ENCODE measurements at places on chromosomes 7 and 10. TPM values are rescaled to one million over a fixed set of nuclear protein-coding genes. Genes with fewer than 3 reads are reported as not detected.

DNA sequence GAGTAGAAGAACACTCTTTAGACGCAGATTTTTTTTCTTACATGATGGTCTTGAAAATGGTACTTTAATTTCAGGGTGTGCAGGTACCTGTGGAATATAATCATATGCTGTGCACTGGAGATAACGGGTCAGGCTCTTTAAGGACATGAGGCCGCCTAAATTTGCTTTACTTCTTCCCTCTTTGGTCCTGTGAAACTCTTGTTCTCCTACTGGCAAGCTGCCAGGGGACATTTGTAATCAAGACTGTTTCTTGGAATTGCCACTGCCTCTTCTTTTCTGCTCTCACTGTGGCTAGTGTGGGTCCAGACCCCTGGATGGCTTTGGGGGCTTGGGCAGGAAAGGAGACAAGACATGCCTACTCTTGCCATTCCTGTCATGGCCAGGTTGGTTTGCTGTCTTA is 146.0 kb downstream of the SND1 start:
- H3K36me3 ChIP-seq: no peaks in the 10 kb centered on the region
- H3K27ac ChIP-seq: no peak overlapping the region
- no peaks in the 10 kb centered on the region for H3K27me3 ChIP-seq
- peak; percentile 57 for DNase-seq
- H3K4me1 ChIP-seq: no peaks in the 10 kb centered on the region
- no peak overlapping the region for H3K4me3 ChIP-seq

- H3K4me3 ChIP-seq: no peak overlapping the region
- no peaks in the 10 kb centered on the region for H3K27me3 ChIP-seq
- H3K36me3 ChIP-seq: no peaks in the 10 kb centered on the region
- H3K4me1 ChIP-seq: no peaks in the 10 kb centered on the region
- H3K27ac ChIP-seq: no peak overlapping the region
- DNase-seq: no peak
Observed at GRCh38 chr10:14358886-14359573, 28.3 kb upstream of the FRMD4A start.

- H3K4me3 ChIP-seq: no peak overlapping the region
- no peak overlapping the region for H3K27ac ChIP-seq
- DNase-seq: no peak
Observed at GRCh38 chr10:59688921-59689351, 20.7 kb downstream of the SLC16A9 start.

GRCh38 chr7:99028261-99028973 is 115.5 kb downstream of the SMURF1 start:
- H3K4me3 ChIP-seq: no peak overlapping the region
- DNase-seq: no peak
- peaks cover 64% of the 10 kb centered on the region for H3K36me3 ChIP-seq
- H3K27me3 ChIP-seq: no peaks in the 10 kb centered on the region

DNA sequence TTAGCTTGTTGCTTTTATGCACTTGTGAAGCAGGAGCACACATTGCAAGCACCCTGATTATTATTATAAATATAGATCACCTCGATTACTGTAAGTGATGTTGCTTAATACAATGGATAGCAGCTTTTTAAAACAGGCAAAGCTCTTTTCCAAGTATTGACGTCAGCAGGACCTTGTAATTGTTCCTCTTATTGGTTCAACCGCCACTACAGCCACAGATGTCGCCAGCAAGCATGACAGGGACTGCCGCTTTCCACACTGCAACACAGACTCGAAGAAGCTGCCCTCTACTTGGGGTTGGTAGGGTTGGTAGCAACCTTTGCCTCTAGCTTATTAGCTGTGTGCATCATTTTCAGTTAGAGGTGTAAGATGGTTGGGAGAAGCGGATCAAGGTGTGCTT is 167.6 kb downstream of the ZNF365 start:
- no peaks in the 10 kb centered on the region for H3K36me3 ChIP-seq
- no peaks in the 10 kb centered on the region for H3K4me1 ChIP-seq
- H3K4me3 ChIP-seq: no peak overlapping the region
- H3K27me3 ChIP-seq: no peaks in the 10 kb centered on the region
- H3K27ac ChIP-seq: no peak overlapping the region
- DNase-seq: peak; percentile 23

DNA sequence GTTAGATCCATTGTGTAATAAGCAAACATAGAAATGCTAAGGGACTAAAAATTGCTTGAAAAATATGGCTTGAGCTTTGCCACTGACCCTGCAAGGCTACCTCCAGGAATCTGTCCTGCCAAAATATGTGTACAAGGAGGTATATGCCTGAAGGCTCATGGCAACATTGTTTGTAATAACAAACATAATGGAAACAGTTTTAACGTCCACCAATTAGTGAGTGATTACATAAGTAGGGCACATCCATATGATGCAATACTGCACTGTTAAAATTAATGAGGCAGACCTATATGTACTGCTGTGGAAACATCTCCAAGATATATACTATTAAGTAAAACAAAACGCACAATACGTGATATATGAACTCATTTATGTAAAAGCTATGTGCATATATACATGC is 13.1 kb upstream of the GOT1 start:
- H3K27ac ChIP-seq: no peak overlapping the region
- no peak overlapping the region for H3K4me3 ChIP-seq
- H3K36me3 ChIP-seq: no peaks in the 10 kb centered on the region
- no peak for DNase-seq
- H3K4me1 ChIP-seq: no peaks in the 10 kb centered on the region

DNA sequence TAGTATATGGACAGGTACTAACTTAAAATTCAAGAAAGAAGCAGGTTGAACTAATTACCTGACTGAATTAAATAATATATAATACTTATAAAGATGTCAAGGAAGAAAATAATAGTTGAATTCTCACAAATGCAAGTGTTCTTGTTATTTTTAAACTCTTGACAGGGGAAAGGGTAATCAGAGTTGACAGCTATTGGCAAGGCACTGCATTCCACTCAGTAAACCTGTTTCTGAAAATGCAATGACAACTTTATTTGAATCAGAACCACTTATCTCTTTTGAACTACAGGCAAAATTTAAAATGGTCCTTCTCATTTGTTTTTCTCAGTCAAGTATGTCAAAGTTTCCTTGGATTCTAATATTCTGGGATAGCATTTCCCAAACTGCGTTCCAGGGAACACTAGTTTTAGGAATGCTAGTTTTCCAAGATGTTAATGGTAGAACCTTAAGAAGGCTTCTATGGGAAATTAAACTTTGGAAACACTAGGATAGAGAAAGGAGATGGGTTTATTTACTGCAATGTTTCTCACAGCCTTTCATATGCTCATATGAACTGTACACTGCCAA is 103.7 kb upstream of the LRRN3 start:
- H3K27me3 ChIP-seq: no peaks in the 10 kb centered on the region
- H3K27ac ChIP-seq: no peak overlapping the region
- H3K4me3 ChIP-seq: no peak overlapping the region
- no peaks in the 10 kb centered on the region for H3K36me3 ChIP-seq

DNA sequence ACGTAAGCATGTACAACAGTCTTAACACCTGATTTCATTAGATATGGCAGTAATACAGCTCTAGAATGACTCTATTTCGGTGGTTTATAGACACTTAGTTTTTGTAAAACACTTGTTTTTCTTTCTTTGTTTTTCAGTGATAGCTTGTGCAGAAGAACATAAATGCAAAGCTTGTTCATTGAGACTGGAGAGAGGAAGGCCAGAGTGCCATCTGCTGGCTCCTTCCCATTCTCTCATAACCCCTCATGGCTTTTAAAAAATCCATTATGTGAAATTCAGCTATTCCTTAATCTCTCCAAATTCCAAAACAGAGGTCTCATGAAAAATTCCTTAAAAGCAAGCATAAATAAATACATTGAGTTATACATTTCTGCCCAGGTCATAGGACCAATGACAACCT is 76.3 kb downstream of the CACNB2 start:
- no peak overlapping the region for H3K4me3 ChIP-seq
- no peaks in the 10 kb centered on the region for H3K27me3 ChIP-seq
- peak; percentile 65 for DNase-seq
- no peaks in the 10 kb centered on the region for H3K36me3 ChIP-seq

DNA sequence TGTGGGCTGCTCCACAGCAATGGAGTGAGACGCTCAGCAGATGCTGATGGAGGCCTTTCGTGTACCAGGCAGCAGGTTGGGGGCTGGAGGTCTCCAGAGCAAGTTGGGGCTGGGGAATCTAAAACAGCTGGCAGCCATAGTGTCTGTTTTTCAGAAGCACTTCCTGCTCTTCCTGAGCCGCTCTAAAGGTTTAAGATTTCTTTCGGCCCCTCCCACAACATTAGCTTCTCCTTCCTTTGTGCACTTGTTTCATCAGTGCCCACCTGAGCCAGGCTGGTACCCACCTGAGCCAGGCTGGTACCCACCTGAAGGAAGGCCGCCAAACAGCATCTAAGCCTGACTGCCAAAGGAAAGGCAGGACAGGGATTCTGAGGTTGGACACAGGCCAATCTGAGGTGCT is 18.4 kb upstream of the WAPL start:
- H3K36me3 ChIP-seq: no peaks in the 10 kb centered on the region
- DNase-seq: no peak
- H3K4me3 ChIP-seq: no peak overlapping the region
- no peaks in the 10 kb centered on the region for H3K27me3 ChIP-seq

DNA sequence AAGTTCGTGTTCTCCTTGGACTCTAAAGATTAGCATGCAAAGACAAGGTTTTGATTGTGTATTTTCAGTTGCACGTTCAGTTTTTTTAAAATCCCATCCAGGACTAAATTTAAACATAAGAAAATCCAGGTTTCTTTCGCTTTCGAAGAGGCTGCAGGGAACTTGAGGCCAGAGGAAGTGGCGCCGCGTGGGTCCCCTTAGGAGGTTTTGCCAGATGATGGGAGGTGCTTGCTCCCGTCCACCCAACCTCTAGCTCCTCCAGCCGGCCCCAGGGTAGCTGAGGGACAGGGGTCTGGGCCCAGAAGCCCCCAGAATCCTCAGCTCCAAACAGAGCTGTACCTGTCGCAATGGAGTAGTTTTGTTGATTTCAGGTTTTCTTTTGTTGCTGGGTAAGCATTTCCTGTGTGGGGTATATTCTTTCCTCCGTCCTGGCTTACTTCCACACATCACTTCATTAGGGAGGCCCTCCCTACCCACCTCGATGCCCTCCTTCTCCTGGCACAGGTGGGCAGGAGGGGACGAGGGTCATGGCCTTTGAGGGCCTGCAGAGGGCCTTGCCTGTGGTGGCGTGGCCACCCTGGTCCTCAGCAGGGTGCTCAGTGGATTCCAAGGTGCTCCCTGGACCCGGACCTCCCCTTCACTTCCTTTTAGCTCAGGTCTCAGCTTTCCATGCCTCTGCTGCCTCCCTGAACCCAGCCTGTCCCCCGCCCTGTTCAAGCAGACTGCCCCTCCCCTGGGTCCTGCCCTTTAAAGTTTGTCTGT is 32.6 kb downstream of the LHPP start:
- no peaks in the 10 kb centered on the region for H3K27me3 ChIP-seq
- H3K27ac ChIP-seq: no peak overlapping the region
- H3K4me3 ChIP-seq: no peak overlapping the region
- no peaks in the 10 kb centered on the region for H3K4me1 ChIP-seq
- DNase-seq: no peak

- DNase-seq: no peak
- no peak overlapping the region for H3K4me3 ChIP-seq
- H3K27ac ChIP-seq: no peak overlapping the region
- no peaks in the 10 kb centered on the region for H3K36me3 ChIP-seq
- no peaks in the 10 kb centered on the region for H3K27me3 ChIP-seq
Observed at GRCh38 chr7:90657481-90657880, 61.4 kb downstream of the CDK14 start.

DNA sequence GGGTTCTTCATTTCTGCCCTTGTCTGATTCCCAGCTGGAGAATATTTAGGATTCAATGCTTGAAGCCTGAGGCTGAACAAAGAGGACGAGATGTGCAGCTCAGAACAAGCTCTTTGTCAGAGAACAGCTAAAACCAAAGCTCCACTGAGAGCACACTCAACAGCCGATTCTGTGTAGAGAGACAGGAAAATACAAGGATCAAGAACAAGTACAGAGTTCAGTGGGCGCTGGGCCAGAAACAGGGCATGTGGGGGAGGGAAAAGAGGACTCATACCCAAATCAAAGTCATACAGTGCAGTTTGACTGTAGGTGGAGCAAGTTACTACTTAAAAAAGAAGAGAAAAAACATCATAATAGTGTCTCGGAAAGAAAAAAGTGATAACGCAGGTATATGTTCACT is at the start of gene AGMO:
Gene AGMO (minus strand): TSS at position 181 of the 400 bp plus-strand sequence.
- H3K4me3 ChIP-seq: no peak within 1 kb of the TSS
- no peaks in the 10 kb centered on the region for H3K4me1 ChIP-seq
- no peaks in the 10 kb centered on the region for H3K36me3 ChIP-seq
- peak within 1 kb of the TSS; percentile 41 for H3K27ac ChIP-seq
- peak; percentile 38 for DNase-seq

GRCh38 chr7:100427762-100428198 is 723 bp downstream of the ZCWPW1 start:
- H3K4me1 ChIP-seq: peaks cover 35% of the 10 kb centered on the region
- H3K27me3 ChIP-seq: no peaks in the 10 kb centered on the region
- peak overlapping the region; percentile 100 for H3K27ac ChIP-seq
- H3K36me3 ChIP-seq: peaks cover 19% of the 10 kb centered on the region

DNA sequence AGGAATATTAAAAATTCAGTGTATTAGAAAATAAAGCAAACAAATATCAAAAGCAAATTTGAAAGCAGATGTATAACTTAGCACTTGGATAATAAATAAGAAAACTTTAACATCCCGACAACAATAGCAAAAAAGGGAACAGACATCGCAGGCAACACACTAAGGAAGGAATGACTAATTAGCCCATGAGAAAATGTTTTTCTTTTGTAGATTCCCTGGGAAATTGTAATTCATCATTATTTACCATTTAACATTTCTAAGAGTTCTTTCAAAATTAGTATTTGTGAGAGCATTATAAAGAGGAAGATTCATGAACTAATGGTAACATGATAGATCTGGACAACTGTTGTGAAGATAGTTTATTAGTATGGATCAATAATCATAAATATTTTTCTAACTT is 106.0 kb upstream of the STK17A start:
- no peaks in the 10 kb centered on the region for H3K27me3 ChIP-seq
- DNase-seq: no peak
- no peaks in the 10 kb centered on the region for H3K36me3 ChIP-seq
- H3K4me1 ChIP-seq: no peaks in the 10 kb centered on the region
- no peak overlapping the region for H3K4me3 ChIP-seq
- no peak overlapping the region for H3K27ac ChIP-seq

DNA sequence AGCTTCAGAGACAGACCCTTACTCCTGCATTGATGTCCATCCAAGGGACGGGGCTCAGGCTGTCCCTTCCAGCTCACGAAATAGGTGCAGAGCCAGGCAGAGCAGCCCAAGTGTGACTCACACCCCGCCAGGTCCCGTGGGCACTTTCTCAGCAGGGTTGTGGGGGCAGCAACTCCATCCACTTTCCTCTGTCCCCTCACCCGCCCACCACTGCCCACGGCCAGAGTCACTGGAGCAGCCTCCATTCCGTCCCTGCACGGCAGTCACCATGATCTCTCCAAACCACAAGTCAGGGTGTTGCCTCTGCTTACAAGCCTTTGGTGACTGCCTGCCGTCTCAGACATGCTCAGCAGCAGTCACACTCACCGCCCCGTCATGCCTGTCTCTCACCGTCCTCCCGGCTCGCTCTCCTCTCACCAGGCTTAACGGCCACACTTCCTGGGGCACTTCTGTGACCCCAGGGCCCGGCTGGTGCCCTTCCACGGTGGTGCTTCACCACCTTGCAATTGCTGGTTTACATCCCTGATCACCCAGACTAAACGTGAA is 39.3 kb downstream of the CALML3 start:
- no peak overlapping the region for H3K4me3 ChIP-seq
- DNase-seq: peak; percentile 21

CYP2C19 gene
- polyA plus RNA-seq: 0.33 TPM

ASAH2 gene
- 0.37 TPM for polyA plus RNA-seq

RAB19 gene
- not detected for polyA plus RNA-seq
